ENCODE measurements at places on chromosomes 5 and 9.

DNA sequence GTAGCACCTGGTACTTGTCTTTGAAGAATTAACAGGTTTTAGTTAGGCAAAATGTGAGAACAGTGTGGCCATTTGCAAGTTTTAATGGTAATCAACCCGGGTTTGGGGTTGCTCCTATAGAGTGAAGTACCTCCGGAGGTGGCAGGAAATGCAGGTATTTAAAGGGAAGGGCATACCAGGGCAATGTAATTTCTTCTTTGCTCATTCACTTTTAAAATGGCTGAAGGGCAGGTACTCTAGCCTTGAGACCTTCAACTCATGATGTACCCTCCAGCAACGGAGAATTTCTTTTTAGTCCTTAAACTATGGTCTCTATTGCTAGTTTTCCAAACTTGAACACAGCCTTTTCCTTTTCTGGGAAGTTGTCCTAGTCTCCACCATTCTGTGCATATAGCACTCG is 1.3 kb upstream of the HSPA4 start:
- DNase-seq: no peak

DNA sequence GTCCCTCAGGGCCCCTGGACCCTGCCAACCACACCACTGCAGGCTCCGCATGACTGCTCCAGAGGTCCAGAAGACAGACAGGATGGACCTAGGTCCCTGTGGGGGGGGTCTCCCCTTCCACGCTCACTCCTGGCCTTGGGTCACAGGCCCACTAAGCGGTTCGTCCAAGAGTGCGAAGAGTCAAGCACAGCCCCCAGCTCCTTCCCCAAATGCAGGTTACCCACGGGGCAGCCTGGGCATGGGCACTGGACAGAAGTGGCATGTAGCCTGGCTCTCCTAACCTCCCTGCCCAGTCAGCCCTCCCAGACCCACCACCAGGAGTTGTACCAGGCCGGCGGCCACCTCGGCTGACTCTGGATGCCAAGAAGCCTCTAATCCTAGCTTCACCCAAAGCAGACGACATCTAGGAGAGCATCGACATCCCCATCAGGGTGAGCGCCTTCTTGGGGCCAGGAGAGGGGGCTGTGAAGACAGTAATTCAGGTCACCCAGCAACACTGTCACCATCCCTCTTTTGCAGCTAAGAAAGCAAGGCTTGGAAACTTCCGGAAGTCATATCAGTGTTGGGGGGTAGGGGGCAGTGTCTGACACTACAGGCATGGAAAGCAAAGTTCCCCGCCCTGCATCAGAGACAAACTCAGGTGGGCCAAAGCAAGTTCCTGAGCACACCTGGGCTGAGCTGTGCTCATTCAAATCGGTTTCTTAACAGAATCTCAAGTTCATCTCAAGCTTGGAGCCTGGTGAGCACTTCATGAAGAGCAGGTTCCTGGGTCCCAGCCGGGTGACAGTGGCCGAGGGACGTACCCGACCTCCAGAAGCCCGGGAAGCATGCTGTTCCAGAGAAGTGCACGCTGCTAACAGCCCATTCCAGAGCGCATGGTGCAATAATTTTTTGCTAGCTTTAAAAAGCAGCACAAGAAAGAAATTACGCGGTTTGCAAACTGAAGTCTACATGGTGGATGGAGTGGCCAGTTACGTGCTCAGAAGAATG is 68.7 kb downstream of the SEMA4D start:
- DNase-seq: no peak

DNA sequence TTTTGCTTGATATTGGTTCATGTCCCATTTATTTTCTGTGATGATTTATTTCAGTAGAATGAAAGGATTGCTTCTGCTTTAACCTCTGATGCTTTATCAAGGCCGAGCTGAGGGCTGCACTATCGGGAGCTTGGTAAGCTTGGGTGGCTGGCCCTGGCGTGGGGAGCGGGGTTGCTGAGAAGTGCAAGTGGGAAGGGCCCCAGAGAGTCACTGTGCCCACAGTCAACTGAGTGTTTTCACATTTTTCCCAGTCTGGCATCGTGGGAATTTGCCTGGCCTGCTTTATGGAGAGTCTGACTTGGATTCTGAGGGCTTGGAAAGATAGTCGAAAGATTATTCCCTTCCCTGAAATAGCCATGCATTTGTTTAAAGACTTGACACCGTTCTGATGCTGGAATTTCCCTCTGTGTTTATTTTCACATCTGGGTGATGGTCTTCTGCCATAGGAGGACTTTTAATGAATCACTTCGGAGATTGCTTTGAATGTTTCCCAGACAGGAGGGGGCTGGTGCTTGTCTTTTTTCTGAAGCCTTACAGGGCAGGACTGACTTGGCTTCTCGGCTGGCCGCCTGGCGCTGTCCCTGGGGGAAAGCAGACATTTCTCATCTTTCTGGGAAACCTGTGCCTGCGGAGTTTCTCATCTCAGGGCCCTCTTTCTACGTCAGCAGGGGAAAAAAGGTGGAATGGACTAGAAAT is 139.0 kb downstream of the BOD1 start:
- no peak for DNase-seq

DNA sequence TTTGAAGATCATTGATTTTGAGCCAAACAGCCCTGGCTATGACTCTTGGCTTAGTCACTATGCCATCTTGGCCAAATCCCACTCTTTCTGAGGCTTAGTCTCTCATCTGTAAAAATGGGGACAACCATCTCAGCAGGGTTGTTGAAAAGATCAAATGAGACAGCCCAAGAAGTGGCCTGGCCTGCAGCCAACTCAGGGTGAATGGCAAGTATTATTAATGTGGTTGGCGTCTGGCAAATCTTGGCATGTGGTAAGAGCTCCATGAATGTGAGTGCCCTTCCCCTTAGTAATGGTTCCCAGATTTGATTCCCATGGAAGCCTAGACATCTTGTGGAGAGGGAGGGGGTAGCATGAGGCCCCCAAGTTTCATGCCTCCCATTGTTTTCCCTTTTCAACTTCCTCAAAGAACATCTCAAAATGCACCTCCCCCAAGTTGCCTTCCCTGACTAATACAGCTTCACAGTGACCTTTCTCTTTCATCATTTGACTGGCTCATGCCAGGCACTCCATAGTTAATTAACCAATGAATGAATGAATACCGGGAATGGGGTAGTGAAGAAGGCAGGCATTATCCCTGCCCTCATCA is 11.8 kb upstream of the TGFBI start:
- DNase-seq: no peak

GRCh38 chr9:112501287-112501686 is 14.7 kb downstream of the KIAA1958 start:
- DNase-seq: no peak

GRCh38 chr9:126020836-126021235 is 273.7 kb downstream of the PBX3 start:
- no peak for DNase-seq

GRCh38 chr5:32202394-32202793 is 28.3 kb upstream of the GOLPH3 start:
- no peak for DNase-seq

- no peak for DNase-seq
Observed at GRCh38 chr9:106843371-106843770, 19.6 kb upstream of the ZNF462 start.

- DNase-seq: no peak
Observed at GRCh38 chr9:31873722-31874121, 510.7 kb upstream of the ACO1 start.

- DNase-seq: no peak
Observed at GRCh38 chr5:69450116-69450515, 35.2 kb downstream of the MARVELD2 start.

GRCh38 chr5:160463740-160464465 is 42.2 kb downstream of the PTTG1 start:
- no peak for DNase-seq

DNA sequence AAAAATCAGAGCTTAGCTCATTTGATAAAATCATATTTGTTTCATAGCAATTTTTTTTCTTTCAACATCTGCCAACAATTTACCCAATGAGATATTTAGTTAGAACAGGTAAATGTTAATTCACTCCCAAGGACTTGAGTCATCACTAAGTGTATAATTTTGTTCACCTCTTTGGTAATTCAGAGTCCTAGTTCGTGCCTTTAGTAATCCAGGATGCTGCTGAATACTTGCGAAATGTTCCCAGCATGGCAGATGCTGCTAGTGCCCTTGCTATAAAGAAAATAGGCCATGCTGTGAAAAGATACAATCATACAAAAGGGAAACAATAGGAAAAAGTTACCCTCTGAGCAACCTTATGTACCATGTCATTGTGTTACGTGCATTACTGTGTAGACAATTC is 210.5 kb downstream of the CSNK1G3 start:
- no peak for DNase-seq

DNA sequence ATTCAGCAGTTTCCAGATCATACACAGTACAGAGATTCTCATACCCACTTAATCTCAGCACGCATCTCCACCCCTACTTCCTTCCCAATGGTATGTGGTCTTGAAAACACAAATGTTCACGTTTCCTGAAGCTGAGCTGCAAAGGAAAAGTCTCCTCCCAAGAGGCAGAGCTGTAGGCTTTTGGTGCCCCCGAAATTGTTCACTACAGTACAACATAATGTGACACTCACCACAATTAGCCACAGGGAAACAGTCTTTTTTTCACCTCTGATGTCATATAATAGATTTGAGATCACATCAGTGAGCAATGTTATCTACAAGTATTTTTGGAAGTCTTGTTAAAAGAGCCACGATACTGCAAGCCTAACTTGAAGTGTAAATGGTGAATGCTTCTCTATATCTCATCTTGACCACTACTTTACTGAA is 40.2 kb downstream of the NFIB start:
- DNase-seq: no peak

DNA sequence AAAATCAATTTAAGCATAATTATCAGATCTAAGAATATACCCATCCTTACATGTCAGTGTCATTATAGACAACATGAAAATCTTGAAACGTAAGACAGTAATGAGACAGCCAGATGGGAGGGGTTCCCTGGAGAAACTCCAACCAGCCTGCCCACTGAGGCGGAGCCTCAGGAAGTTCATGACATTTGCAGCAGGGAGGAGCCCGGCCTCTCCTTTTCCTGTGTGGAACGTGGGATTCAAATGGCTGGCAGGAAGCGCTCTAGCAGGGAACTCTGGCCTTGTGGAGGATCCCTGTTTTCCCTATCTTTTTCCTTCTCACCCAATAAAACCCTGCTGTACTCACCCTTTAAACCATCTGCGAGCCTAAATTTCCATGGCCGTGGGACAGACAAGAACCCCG is 176.6 kb upstream of the KCNN2 start:
- no peak for DNase-seq

DNA sequence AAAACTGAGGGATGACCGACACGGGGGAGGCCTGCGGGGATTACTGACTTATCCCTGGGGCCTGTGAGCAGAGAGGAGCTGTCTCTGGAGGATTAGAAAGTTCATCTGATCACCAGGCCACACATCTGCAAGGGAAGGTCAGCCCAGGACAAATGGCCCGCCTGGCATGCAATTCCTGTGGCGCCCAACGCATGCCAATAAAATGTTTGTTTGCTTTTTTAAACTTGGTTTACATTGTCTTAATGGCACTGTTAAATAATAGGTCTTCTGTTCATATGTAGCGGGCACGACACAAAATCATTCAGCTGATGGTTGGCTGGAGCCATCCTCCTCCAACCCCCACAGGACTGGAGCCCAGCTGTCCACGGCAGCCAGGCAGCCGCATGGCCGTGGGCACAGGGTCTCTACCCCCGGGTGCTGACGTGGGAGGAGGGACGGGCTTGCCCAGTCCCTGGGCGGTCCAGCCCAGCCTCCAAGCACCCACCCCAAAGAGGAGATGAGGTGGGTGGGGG is 41.0 kb upstream of the SLC12A7 start:
- peak; percentile 32 for DNase-seq

GRCh38 chr5:146068206-146068605 is 37.2 kb downstream of the PLAC8L1 start:
- DNase-seq: no peak

All from NCI-H1092 treated with DMSO at 0.1 percent for 48 hours (cell line).